ENCODE measurements at places on chromosomes 5 and 9. TPM values are rescaled to one million over a fixed set of nuclear protein-coding genes. Genes with fewer than 3 reads are reported as not detected.

Gene OTULINL
- 5.7 TPM for total RNA-seq

Gene RORB
- total RNA-seq, result not detected

Gene TRPM6
- total RNA-seq, result 0.05 TPM

Gene CNTNAP3
- 3.8 TPM for total RNA-seq

Gene GLRA1
- total RNA-seq, result not detected

Gene IL17B
- not detected for total RNA-seq

Gene SOHLH1
- total RNA-seq, result not detected

Gene DPM2
- total RNA-seq, result 50.5 TPM

Gene ANKRD34B
- not detected for total RNA-seq

Gene TCERG1
- total RNA-seq, result 93.1 TPM

Gene PCDHB16
- total RNA-seq, result 7.9 TPM

Gene MFAP3
- total RNA-seq, result 76.0 TPM

Gene PCDHA9
- total RNA-seq, result 0.07 TPM

Gene FAM200C
- 17.9 TPM for total RNA-seq

Gene GABBR2
- 0.69 TPM for total RNA-seq

Gene PRLR
- 0.36 TPM for total RNA-seq

Gene IFNA21
- not detected for total RNA-seq

Gene NUTM2G
- total RNA-seq, result not detected

Gene PCDHGB3
- total RNA-seq, result 0.81 TPM

Gene ADAMTS12
- 13.4 TPM for total RNA-seq

Gene RNF183
- total RNA-seq, result not detected

Gene OTP
- not detected for total RNA-seq

Gene IL4
- not detected for total RNA-seq

Gene C5orf52
- total RNA-seq, result not detected

Gene AOPEP
- 41.0 TPM for total RNA-seq

Gene LEAP2
- 1.9 TPM for total RNA-seq

Gene HNRNPA0
- total RNA-seq, result 10.2 TPM

Gene TYRP1
- total RNA-seq, result 3.4 TPM

Gene IL12B
- not detected for total RNA-seq

Gene DUSP1
- 58.2 TPM for total RNA-seq

Gene ECSCR
- 1.8 TPM for total RNA-seq

All from A172 (cell line).